ENCODE measurements at places on chromosomes 16 and 17. TPM values are rescaled to one million over a fixed set of nuclear protein-coding genes. Genes with fewer than 3 reads are reported as not detected.
A peak's percentile ranks its signal among the peaks of the same experiment; 100 is the strongest.

GRCh38 chr17:1011760-1012735 is 15.1 kb downstream of the TIMM22 start:
- no peak for DNase-seq

- DNase-seq = no peak
Measured at GRCh38 chr16:79347277-79347676, 253.3 kb downstream of the MAF start.

CDK3 gene
- total RNA-seq = 5.7 TPM

LGALS9C gene
- total RNA-seq = not detected

NOL11 gene
- total RNA-seq = 81.0 TPM

CTRB2 gene
- not detected for total RNA-seq

RMI2 gene
- 29.8 TPM for total RNA-seq

GRCh38 chr16:66426112-66427035 is 721 bp upstream of the BEAN1 start:
- DNase-seq = no peak

HOXB5 gene
- 2.0 TPM for total RNA-seq

DNA sequence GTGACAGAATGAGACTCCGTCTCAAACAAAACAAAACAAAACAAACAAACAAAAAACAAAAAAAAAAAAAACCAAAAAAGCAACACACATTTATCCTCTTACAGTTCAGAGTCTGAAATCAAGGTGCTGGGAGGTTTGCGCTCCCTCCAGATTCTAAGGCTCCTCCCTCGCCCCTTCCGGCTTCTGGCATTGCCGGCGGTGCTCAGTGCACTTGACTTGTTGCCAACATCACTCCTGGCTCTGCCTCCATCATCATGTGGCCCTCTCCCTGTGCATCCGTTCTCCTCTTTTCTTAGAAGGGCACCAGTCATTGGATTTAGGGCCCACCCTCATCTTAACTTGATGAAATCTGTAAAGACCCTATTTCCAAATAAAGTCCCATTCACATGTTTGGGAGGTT is 73.8 kb downstream of the RBFOX3 start:
- no peak for DNase-seq

ABI3 gene
- total RNA-seq = 0.41 TPM

GRCh38 chr17:47837401-47838039 is 3.6 kb downstream of the SCRN2 start:
- DNase-seq = peak; percentile 89

SPATA32 gene
- not detected for total RNA-seq

DNA sequence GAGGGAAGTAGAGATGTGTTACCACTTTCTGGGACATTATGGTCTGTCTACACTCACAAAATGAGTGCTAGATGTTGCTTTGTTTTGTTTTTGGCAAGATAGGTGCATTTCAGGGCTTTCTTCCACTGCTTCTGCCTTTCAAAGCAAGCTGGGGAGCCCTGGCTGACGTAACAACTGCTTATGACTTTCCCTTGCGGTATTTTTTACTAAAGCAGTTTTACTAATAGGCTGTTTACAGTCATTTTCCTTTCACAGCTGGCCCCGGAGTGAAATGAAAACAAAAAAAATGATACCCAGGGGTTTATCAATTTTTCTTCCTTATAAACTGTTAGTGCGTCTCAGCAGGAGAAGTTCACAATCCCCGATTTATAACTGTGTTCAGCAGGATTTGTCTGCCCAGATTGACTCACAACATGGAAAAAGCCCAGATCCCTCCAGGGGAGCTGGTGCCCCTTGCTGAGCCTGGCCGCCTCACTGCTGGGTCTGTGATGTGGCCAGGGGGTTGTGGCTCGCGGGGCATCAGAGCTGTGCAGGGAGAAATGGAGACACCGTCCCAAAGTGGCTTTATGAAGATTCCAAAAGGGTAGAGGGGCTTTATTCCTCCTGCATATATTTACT is 184.4 kb upstream of the HS3ST3A1 start:
- peak; percentile 32 for DNase-seq

GRCh38 chr17:28216528-28216927 is 102.5 kb upstream of the TMEM97 start:
- peak; percentile 55 for DNase-seq

GRCh38 chr17:3512505-3513171 is 36.8 kb downstream of the ASPA start:
- DNase-seq = no peak

CHST4 gene
- 0.55 TPM for total RNA-seq

DNA sequence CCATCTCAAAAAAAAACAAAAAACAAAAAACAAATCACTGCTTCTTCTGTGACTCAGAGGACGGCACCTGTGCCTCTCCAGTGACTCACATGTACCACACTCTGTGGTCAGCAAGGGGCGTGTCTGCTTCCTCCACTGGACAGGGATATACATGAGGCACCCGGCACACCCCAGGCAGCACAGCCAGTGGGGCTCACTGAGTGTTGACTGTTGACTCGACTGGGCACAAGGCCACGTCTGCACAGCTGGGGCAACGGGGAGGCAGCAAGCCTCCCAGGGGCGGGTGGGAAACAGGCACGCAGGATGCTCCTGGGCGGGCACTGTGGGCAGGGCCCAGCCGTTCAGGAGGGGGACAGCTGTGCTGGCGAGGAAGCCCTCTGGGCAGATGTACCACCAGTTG is 64.1 kb downstream of the TIMM22 start:
- peak; percentile 99 for DNase-seq

DNA sequence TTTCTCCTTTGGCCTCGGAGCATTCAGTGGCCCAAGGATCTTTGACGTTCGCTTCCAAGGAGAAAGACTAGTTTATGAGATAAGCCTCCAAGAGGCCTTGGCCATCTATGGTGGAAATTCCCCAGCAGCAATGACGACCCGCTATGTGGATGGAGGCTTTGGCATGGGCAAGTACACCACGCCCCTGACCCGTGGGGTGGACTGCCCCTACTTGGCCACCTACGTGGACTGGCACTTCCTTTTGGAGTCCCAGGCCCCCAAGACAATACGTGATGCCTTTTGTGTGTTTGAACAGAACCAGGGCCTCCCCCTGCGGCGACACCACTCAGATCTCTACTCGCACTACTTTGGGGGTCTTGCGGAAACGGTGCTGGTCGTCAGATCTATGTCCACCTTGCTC is 1.4 kb downstream of the AOC3 start:
- no peak for DNase-seq

DNA sequence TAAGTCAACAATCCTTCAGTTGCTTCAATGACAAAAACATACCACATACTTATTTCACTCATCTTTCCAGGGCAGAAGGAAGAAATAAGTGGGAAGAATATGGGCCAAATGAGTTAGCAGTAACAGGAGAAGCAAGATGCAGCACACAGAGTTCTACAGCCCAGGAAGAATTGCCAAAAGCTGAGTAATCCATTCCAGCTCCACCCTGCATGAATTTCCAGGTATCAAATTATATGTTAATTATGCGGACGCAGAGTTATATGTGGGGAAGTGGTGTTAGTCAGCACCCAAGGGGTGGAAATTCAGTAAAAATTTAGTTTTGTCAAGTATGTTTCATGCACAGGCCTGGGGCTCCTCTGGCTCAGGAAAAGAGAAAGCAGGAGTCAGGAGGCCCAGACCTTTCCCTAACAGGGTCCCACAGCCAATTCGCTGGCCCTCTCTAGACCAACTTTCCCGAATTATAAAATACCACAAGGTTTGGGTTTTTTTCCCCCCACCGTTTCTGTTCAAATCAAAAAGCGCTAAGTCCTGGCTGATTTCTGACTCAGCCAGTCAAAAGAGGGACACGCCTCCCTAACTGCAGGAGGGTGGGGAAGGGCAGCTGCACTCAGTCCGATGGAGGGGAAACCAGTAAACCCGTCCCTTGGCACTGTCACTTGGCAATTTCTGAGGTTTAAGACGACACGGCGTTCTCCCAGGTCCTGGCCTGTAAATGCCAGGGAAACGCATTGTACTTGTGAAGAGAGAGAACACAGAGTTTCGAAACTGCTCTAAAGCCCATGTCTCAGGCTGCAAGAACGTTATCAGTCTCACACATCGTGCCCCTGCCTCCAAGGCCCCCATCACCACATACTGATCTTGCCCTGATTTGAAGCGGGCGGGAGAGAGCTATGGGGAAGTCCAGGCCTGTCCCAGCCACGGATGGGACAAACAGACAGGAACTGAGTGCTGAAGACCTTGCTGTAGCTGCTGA is 58.1 kb downstream of the ZFHX3 start:
- DNase-seq = peak; percentile 90

CACNG4 gene
- total RNA-seq = 17.2 TPM

DNA sequence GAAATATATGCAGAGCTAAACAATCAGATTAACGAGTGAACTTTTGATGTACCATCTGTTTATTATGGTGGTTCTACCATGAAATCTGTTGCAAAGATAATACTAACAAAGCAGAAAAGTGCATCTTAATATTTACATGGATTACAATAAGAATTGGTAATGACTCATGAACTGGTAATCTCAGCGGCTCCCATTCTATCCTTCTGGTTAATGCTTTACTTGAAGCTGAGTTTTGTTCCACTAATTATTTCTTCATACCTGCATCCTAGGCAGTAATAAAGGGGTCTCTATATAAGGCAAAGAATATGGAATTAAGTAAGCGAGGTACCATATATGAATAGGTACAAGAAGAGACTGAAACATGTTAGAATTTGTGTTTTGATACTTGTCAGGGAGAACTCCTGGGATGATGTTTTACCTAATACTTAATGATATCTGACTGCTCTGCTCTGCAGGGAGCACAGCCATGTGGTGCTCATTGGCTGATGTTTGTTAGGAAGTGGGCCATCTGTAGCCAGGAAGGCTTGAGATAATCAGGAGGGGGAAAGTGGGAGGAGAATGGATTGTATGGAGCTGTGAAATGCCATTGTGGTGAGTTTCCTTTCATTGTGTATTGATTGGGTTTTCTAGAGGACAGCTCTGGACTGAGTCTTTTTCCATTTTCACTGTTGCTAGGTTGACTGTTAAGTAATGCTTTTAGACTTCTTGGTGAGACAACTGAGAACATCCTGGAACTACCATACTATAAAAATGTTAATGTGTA is 52.6 kb downstream of the MAP2K6 start:
- DNase-seq = no peak

DNA sequence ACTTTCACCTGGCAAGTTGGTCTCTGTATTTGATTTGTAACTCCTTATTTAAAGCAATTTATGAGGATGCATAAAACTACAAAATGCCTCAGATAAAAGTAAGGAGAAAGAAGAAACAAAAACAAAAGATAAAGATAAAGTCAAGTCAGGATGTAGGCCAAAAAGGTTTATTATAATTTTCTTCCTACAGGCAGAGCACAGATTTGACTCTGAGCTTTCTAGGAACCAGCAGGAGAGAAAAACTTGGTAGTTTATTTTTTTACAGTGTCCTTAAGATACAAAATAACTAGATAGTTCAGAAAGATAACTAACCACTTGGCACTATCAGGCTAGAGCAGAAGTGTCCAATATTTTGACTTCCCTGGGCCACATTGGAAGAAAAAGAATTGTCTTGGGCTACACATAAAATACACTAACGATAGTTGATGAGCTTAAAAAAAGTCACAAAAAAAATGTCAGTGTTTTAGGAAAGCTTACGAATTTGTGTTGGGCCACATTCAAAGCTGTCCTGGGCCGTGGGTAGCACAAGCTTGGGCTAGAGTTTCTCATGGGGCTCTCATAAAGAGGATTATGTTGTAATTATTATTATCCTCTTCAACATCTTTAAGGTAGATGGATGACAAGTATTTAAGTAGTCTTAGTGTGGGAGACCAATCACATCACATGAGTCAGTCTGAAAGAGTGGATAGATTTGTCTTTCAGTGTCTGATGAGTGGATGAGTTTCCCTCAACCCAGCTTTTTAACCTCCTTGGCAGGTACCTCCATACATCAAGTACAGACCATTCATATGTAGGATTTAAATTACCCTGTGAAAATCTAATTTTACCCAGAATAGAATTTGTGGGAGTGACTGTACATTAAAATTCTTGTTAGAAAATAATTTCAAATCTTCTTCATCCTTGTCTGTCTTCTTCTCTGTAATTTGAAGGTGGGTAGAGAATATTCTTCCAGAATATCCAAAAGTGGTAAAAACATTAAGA is 17.0 kb downstream of the PAFAH1B1 start:
- DNase-seq = no peak

- DNase-seq = no peak
Measured at GRCh38 chr16:77137045-77137444, 53.9 kb upstream of the MON1B start.

- no peak for DNase-seq
Measured at GRCh38 chr16:81705261-81705660, 73.8 kb upstream of the PLCG2 start.

GRCh38 chr17:30101686-30102390 is 14.8 kb upstream of the NSRP1 start:
- no peak for DNase-seq

BCO1 gene
- 0.19 TPM for total RNA-seq

CFAP119 gene
- total RNA-seq = 10.5 TPM

DNA sequence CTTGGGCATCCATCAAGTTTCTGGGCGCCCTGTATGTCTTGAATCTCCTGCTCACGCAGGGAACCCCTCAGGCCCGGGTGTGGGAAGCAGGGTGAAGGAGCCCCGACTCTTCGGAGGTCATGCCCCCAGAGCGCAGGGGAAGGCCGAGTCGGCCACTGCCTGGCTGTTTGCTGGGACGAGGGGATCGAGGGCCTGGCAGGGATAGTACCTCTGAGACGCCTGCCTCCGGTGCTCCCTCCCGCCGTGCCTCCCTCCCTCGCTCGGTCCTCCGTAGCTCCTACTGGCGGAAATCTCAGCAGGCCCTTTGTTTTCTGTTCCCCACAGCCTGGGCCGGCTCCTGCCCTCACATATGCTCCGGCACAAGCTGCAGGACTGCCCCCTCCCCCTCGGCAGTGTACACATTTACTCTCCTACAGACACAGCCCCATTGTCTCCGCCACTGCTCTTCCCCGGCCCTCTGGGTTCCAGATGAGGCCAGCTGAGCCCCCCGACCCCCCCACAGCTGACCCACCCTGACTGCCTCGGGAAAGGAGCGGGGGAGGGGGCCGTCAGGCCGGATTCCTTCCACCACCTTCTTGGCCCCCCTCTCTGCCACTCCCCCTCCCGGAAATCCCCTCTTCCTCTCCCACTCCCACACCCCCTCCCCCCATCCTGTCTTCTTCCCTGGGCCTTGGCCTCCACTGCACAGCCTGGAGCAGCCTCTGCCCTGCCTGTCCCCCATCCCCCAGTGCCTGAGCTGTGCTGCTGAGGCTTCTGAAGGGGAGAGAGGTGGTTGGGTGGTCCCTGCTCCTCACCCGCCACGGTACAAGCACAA is 1.4 kb downstream of the TRAF4 start:
- peak; percentile 49 for DNase-seq

BTBD17 gene
- total RNA-seq = not detected

CACNG1 gene
- not detected for total RNA-seq
